Stimulated activated CD8-positive, alpha-beta memory T cell treated with anti-CD3 and anti-CD28 coated beads, Interleukin-7, amount 100 ng/mL, for 1 hour (primary cell): ENCODE measurements at places on chromosomes 13 and 19.

DNA sequence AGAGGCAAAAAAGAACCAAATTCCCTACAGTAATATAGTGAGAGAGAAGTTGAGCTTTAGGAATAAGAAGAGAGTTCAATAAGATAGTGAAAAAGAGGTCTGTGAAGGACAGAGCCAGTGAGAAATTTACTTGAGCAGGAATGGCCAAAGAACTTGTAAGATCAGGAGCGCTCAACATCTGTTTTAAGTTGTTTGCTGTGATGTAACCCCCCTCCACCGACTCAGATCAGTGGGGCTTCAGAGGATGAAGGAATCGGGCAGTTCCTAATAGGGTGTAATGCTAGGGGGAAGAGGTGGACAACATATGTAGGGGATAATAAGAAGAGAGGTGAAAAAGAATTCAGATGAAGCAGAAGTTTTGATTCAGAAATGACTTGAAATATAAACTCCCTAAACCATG is 85.3 kb upstream of the FNDC3A start:
- DNase-seq, result no peak

GRCh38 chr13:50361282-50361681 is 346.0 kb downstream of the KCNRG start:
- DNase-seq, result no peak

- DNase-seq, result no peak
Observed at GRCh38 chr19:15900504-15900903, 2.6 kb upstream of the CYP4F2 start.

- no peak for DNase-seq
Observed at GRCh38 chr19:2327773-2328400, 499 bp downstream of the LSM7 start.

DNA sequence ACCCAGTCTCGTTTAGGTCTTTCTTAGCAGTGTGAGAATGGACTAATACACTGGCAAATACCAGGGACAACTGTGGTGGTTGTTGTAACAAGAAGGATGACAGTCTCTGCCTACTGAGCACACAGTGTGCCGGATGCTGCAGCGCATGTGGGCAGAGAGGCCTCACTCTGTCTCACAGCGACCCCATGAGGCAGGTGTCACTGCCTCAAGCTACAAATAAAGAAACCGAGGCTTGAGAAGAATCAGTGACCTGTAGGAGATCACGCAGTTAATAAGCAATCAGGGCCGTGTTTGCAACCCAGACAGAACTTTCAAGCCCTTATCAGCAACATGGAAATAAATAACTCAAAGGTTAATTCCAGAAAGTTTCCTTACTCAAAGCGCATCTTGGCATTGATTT is 40.5 kb upstream of the GAS6 start:
- no peak for DNase-seq
